ENCODE measurements at places on chromosomes 5 and 9.

- H3K36me3 ChIP-seq: peaks cover 3% of the 10 kb centered on the region
- H3K27me3 ChIP-seq: no peaks in the 10 kb centered on the region
- H3K4me1 ChIP-seq: no peaks in the 10 kb centered on the region
Observed at GRCh38 chr5:6737043-6737941, 24.1 kb downstream of the TENT4A start.

- no peak for DNase-seq
- no peak overlapping the region for H3K4me3 ChIP-seq
- no peak overlapping the region for H3K27ac ChIP-seq
- no peaks in the 10 kb centered on the region for H3K27me3 ChIP-seq
- H3K36me3 ChIP-seq: no peaks in the 10 kb centered on the region
Observed at GRCh38 chr5:128258372-128258771, 174.8 kb downstream of the SLC12A2 start.

DNA sequence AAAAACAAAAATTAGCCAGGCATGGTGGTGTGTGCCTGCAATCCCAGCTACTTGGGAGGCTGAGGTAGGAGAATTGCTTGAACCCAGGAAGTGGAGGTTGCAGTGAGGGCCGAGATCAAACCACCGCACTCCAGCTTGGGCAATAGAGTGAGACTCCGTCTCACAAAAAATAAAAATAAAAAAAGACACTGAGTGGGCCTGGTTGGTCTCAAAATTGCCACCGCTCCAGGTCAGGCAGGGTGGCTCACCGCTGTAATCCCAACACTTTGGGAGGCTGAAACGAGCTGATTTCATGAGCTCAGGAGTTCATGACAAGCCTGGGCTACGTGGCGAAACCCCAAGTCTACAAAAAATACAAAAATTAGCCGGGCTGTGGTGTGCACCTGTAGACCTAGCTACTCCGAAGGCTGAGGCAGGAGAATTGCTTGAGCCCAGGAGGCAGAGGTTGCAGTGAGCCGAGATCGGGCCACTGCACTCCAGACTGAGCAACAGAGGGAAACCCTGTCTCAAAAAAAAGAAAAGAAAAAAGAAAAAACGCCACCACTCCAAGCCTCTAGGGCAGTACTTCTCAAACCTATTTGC lies 1.8 kb downstream of the STK10 start:
- no peaks in the 10 kb centered on the region for H3K36me3 ChIP-seq
- H3K27me3 ChIP-seq: no peaks in the 10 kb centered on the region
- peaks cover 35% of the 10 kb centered on the region for H3K4me1 ChIP-seq
- peak overlapping the region; percentile 89 for H3K4me3 ChIP-seq

DNA sequence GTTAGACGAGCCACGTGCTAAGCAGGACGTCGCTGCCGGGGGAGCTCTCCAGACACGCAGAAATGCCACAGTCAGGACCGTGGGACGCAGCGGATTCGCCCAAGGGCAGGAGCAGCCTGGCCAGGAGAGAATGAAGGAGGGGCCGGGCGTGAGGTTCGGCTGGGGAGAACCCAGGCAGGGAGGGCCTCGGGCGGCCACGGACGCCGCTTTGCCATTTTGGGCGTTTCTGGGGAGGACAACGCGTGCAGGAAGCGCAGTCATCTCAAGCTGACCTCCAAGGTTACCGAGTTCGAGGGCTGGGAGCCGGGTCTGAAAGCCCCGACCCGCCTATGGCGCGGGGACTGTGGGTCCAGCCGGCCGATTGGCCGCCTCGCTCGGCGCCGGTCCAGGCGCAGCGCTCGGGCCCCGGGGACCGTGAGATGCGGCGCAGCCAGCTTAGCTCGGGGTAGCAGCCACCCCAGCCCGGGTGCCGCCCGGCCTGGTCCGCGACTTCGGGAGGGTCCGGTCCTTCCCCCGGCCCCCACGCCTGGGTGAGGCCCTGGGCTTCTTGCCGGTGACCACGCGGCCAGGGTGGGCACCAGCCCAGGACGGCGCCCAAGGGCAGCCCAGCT lies 760 bp upstream of the MAN1B1 start:
- H3K27ac ChIP-seq: peak overlapping the region; percentile 89
- DNase-seq: no peak
- H3K4me3 ChIP-seq: peak overlapping the region; percentile 73
- H3K27me3 ChIP-seq: no peaks in the 10 kb centered on the region

DNA sequence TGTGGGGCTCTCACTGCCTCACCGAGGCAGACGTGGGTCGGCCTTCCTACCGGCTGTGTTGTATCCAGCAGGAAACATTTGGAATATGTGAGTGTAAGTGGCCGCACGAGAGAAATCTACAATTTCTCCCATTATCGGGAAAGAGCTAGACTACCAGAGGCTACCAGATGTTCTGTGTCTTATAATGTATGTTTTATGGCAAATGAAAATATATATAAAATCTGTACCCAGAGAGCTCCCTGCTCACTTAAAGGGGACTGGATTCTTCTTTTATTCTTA lies 69.5 kb upstream of the PITX1 start:
- no peaks in the 10 kb centered on the region for H3K36me3 ChIP-seq

GRCh38 chr5:153537207-153537606 lies 46.7 kb downstream of the GRIA1 start:
- no peaks in the 10 kb centered on the region for H3K27me3 ChIP-seq
- H3K4me1 ChIP-seq: no peaks in the 10 kb centered on the region
- no peak for DNase-seq
- H3K27ac ChIP-seq: no peak overlapping the region
- no peaks in the 10 kb centered on the region for H3K36me3 ChIP-seq
- no peak overlapping the region for H3K4me3 ChIP-seq

GRCh38 chr9:20559231-20559890 lies 62.9 kb downstream of the MLLT3 start:
- H3K36me3 ChIP-seq: no peaks in the 10 kb centered on the region
- DNase-seq: no peak
- H3K4me1 ChIP-seq: peaks cover 15% of the 10 kb centered on the region
- H3K4me3 ChIP-seq: no peak overlapping the region

DNA sequence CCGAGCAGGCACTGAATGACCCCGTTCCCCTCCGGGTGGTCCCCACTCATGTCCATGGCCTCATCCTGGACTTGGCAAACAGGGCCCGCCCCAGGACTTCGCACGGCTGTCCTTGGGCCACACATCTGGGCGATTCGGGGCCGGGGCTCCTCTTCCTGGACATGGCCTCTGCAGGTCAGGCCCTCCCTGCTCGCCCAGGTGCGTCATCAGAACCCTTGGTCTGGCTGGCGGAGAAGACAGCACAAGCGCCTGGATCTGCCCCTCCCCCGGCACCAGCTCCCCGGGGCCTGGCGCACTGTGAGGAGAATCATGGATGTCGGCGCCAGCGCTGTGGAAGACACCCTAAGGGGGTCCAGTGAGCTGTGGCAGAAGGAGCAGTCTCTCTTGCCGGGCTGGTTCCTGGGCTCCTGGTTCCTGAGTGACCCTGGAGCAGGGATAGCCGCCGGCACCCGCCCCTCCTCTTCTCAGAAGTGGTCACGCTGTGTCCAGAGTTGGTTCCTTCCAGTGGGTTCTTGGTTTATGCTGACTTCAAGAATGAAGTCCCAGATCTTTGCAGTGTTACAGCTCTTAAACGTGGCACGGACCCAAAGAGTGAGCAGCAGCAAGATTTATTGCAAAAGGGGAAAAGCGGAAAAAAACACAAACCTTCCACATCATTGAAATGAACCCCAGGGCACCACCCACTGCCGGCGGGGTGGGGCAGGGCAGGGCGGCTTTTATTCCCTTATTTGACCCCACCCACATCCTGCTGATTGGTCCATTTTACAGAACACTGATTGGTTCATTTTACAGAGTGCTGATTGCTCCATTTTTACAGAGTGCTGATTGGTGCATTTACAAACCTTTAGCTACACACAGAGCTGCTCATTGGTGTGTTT lies 25.9 kb upstream of the SLC12A7 start:
- H3K27me3 ChIP-seq: no peaks in the 10 kb centered on the region
- H3K4me3 ChIP-seq: no peak overlapping the region
- no peak overlapping the region for H3K27ac ChIP-seq
- peak; percentile 5 for DNase-seq

DNA sequence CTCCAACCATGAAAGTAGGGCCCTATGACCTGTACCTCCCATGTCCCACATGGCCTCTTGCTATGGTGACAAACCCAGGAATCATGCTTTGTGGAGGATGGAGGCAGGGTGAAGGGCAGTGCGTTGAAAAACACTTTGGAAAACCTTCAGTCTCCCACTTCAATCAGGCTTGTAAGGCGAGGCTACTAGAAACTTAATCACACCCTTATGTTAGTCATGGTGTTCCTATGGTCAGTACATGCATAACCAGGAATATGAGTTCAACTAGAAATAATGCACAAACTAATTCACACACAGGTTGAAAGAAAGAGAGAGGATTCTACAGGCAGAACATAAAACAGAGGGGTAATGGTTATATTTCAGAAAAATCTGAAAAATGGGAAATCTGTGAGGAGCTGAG lies 601.1 kb downstream of the KCTD16 start:
- H3K4me3 ChIP-seq: no peak overlapping the region
- no peaks in the 10 kb centered on the region for H3K36me3 ChIP-seq
- H3K27me3 ChIP-seq: no peaks in the 10 kb centered on the region

GRCh38 chr9:23662320-23662719 lies 163.7 kb downstream of the ELAVL2 start:
- no peak for DNase-seq
- H3K4me1 ChIP-seq: no peaks in the 10 kb centered on the region
- no peak overlapping the region for H3K4me3 ChIP-seq

GRCh38 chr5:380701-381309 lies 59.3 kb downstream of the AHRR start:
- no peaks in the 10 kb centered on the region for H3K36me3 ChIP-seq
- no peak for DNase-seq
- no peaks in the 10 kb centered on the region for H3K27me3 ChIP-seq
- no peaks in the 10 kb centered on the region for H3K4me1 ChIP-seq

- H3K36me3 ChIP-seq: no peaks in the 10 kb centered on the region
- peak overlapping the region; percentile 89 for H3K27ac ChIP-seq
- H3K4me3 ChIP-seq: peak overlapping the region; percentile 69
- H3K27me3 ChIP-seq: no peaks in the 10 kb centered on the region
- DNase-seq: no peak
Observed at GRCh38 chr9:135908754-135909204, 1.4 kb upstream of the CAMSAP1 start.

DNA sequence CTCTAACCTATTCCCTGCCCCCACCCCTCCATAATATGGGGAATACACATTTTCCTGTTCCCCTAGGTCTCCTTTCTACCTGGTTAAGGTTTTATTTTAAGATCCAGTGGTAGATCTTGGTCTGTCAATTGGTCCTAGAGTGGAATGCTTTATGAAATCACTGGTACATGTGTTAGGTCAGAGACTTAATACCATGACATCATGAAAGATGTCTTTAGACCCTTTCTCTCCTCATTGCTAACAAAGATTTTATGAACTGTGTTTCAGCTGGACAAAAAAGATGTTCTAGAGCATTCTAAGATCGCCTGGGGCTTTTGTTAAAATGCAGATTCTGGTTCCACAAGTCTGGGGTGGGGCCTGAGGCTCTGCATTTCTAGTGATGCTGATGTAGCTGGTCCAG lies 9.1 kb downstream of the GSN start:
- no peak for DNase-seq
- no peak overlapping the region for H3K4me3 ChIP-seq
- H3K36me3 ChIP-seq: no peaks in the 10 kb centered on the region
- H3K4me1 ChIP-seq: no peaks in the 10 kb centered on the region

DNA sequence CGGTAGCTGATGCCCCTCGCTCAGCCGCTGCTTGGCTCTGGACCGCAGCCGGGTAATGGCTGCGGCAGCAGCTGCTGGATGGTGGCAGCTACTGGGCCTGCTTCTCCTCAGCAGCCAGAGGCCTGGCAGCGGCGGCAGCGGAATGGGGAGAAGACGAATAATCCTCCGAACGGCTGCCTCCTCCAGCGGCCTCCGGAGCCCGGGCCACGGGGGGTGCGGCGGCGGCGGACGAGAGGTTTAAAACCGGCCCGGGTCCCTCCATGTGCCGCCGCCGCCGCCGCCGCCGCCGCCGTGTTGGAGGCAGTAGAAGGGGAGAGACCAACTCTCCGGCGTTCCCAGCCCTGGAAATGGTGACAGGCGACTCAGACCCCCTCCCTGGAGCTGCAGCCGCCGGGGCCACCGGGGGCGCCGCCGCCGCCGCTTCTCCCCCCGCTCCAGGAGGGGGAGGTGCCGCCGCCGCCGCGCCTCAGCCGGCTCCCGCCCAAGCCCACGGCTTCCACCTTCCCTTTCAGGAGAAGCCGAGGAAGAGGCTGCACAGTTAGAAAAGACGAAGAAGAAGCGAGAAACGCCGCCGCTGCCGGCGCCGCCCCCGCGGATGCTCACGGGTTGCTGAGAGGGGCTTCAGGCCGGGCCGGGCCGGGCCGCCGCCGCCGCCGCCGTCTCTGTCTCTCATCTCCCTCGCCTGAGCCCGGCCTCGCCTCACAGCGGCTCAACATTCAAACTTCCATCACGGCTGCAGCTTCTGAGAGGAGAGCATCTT lies 118.4 kb upstream of the PRSS3 start:
- no peak overlapping the region for H3K27ac ChIP-seq
- peaks cover 12% of the 10 kb centered on the region for H3K27me3 ChIP-seq
- no peaks in the 10 kb centered on the region for H3K36me3 ChIP-seq
- H3K4me1 ChIP-seq: no peaks in the 10 kb centered on the region
- peak; percentile 21 for DNase-seq

- no peak overlapping the region for H3K4me3 ChIP-seq
- H3K4me1 ChIP-seq: no peaks in the 10 kb centered on the region
- no peaks in the 10 kb centered on the region for H3K27me3 ChIP-seq
- peak; percentile 31 for DNase-seq
- H3K36me3 ChIP-seq: no peaks in the 10 kb centered on the region
Observed at GRCh38 chr5:148957591-148958202, 105.2 kb downstream of the SH3TC2 start.

DNA sequence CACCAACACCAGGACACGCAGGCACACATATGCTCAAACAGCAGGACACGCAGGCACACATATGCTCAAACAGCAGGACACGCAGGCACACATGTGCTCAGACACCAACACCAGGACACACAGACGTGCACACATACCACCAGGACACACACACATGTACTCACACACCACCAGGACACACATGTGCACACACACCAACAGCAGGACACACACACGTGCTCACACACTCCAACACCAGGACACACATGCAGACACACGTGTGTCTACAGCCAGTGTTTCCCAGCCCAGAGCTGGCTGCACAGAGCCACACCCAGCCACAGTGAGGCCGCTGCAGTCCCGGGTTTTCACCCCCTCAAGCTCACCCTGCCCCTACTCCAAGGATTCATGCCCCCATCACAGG lies 25.0 kb upstream of the SLC12A7 start:
- H3K36me3 ChIP-seq: no peaks in the 10 kb centered on the region
- H3K4me1 ChIP-seq: no peaks in the 10 kb centered on the region
- no peak overlapping the region for H3K4me3 ChIP-seq

- no peak for DNase-seq
- H3K27me3 ChIP-seq: no peaks in the 10 kb centered on the region
- H3K4me3 ChIP-seq: no peak overlapping the region
Observed at GRCh38 chr9:17795744-17796143, 216.9 kb downstream of the SH3GL2 start.

- H3K4me3 ChIP-seq: no peak overlapping the region
- no peak for DNase-seq
- H3K36me3 ChIP-seq: no peaks in the 10 kb centered on the region
Observed at GRCh38 chr5:113202746-113203716, 226.4 kb downstream of the DCP2 start.

GRCh38 chr5:62077387-62077786 lies 228.6 kb upstream of the KIF2A start:
- H3K36me3 ChIP-seq: no peaks in the 10 kb centered on the region
- H3K27ac ChIP-seq: no peak overlapping the region
- no peaks in the 10 kb centered on the region for H3K27me3 ChIP-seq
- DNase-seq: no peak

GRCh38 chr5:111447822-111448221 lies 64.5 kb downstream of the STARD4 start:
- no peaks in the 10 kb centered on the region for H3K27me3 ChIP-seq
- DNase-seq: no peak
- H3K4me3 ChIP-seq: no peak overlapping the region
- peaks cover 4% of the 10 kb centered on the region for H3K4me1 ChIP-seq
